ENCODE measurements at places on chromosomes 12 and 14.

GRCh38 chr12:53927220-53928029 is 11.2 kb upstream of the HOXC13 start:
- DNase-seq = no peak

GRCh38 chr12:116141110-116141832 is 136.2 kb downstream of the MED13L start:
- no peak for DNase-seq

GRCh38 chr12:95859947-95860850 is 1.4 kb downstream of the SNRPF start:
- no peak for DNase-seq

GRCh38 chr12:9636851-9637206 is 29.1 kb upstream of the KLRB1 start:
- DNase-seq = no peak

DNA sequence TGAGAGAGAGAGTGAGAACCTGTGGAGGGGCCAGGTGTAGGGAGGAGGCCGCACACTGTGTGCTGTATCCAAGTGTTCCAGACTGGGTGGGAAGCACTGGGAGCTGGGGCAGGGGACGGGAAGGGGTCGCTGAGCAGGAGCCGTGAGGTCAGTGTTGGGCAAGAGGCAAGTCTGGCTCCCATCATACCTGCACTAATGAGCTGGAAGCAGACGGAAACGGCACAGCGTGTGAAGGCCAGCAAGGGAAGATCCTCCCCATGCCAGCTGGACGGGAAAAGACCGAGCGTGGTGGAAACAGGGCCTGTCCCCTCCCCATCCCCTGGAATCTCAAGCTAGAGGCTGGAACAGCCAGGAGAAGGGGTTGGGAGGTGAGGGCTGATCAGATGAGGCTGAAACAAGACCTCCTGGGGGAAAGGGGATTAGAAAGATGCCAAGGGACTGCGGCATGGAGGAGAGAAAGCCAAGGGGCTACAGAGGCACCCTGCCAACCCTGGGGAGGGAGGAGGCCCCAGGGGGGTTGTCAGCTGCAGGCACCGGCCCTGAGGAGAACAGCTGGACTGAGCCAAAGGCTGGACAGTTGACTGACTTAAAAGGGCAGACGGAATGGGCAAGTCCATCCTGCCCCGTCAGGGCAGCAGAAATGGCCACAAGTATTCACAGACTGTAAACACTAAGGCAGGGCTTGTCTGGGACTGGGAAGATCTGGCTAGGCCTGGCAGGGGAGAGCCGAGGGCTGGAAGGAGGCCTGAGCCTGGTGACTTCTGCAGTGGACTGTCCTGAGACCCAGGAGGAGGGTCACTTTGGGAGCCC is 19.0 kb upstream of the LTBP2 start:
- no peak for DNase-seq

GRCh38 chr12:43711348-43711747 is 47.2 kb downstream of the PUS7L start:
- DNase-seq = no peak

DNA sequence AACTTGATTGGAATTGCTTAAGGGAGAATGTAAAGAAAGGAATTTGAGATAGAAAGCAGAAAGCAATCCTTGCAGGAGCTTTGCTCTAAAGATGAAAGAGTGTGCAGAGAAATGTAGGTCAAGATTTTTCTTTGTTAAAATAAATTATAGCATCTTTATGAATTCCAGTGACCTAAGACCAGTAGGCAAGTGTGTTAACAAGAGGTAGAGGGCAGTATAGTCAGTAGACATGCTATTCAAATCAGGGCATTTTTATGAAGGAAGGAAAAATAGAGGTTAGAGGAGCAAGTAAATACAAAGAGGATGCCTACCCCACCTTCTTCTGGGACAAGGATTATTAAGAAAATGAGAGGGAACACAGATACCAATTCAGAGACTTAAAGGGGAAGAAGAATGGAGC is 148.5 kb downstream of the PLCZ1 start:
- DNase-seq = no peak

DNA sequence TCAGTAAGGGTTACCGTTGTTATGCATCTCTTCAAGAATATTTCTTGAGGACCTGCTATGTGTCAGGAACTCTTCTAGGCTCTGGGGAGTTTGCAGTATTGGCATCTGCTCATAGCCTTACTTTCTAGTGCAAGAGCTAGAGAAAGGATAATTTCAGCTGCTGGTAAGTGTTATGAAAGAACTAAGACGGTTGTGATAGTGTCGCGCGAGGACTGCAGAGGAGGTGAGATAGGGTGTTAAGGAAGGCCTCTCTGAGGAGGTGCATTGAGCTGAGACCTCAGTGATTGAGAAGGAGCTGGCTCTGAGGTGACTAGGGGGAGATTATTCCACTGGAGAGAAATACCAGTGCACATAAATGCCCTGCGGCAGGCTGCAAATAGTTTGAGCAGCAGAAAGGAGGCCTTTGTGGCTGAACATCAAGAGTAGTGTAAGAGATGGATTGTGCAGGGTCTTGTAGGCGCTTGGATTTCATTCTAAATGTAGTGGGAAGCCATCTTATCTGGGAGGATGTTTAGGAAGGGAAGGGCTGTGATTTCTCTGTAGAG is 824 bp downstream of the DDX55 start:
- DNase-seq = no peak

DNA sequence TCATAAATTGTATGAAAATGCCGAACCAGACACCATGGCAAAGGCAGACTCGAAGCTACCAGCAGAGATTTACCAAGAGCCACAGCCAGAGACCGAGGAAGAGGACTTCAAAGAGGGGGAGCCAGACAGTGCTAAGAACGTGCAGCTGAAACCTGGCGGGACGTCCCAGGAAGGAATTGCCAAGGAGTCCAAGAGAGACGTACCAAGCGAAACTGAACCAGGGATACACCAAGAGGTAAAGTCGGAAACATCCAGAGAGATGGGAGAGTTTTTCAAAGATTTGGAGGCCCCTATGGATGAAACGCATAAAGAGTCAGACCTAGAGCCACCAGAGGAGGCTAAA is 294 bp downstream of the SAMD15 start:
- no peak for DNase-seq

- peak; percentile 28 for DNase-seq
Observed at GRCh38 chr14:89240414-89240813, 176.6 kb downstream of the FOXN3 start.

- no peak for DNase-seq
Observed at GRCh38 chr12:10719482-10719881, 3.6 kb downstream of the YBX3 start.

- DNase-seq = no peak
Observed at GRCh38 chr12:120267736-120268135, 2.2 kb upstream of the PXN start.

DNA sequence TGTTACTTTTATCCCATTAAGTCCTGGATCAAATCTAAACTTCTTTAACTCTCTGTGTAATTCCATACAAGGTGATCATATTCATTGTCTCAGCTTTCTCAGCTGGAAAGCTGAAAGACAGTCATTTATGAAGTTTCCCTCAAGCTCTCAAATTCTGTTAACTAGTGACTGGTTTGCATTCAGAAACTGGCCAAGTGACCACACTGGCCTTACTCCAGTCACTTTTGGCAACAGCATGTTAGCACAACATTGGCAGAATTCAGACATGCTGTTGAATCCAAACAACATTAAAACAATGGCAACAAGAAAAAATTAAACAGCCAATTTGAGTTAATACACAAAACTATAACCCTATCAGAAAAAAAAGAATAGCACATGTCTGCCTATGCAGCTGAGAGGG is 343.3 kb downstream of the MDGA2 start:
- no peak for DNase-seq

- no peak for DNase-seq
Observed at GRCh38 chr14:95896498-95897135, 20.0 kb downstream of the TUNAR start.

- no peak for DNase-seq
Observed at GRCh38 chr14:48954446-48954845, 631.7 kb downstream of the RPS29 start.

DNA sequence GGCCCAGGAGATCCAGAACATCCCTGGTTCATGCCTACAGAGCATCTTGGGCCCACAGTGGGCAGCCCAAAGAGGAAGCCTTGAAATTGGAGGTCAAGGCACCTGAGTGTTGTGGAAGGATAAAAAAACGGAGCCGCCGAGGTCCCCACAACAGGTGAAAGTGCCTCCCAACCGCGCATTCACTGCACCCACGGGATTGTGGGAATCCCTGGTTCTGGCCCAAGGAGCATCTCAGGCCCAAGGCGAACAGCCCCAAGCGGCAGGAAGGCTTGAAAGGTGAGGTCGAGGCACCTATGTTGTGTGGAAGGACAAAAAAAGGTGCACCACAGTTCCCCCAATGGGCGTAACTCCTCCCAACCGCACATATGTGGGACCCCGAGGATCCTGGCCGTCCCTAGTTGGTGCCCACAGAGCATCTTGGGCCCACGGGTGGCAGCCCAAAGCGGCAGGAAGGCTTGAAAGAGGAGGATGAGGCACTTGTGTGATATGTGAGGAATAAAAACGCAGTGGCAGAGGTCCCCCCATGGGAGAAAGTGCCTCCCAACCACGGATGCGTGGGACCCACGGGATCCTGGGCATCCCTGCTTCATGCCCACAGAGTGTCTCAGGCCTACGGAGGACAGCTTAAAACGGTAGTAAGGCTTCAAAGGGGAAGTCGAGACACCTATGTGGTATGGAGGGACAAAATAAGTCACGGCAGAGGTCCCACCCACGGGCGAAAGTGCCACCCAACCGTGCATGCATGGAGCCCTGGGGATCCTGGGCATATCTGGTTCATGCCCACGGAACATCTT is 583.9 kb downstream of the ALG10 start:
- DNase-seq = no peak

GRCh38 chr12:16220120-16220519 is 57.4 kb downstream of the SLC15A5 start:
- DNase-seq = no peak
